ENCODE measurements at places on chromosomes 5 and 9.

GRCh38 chr5:34959323-34959722, 30.0 kb downstream of the DNAJC21 start:
- no peak for DNase-seq

GRCh38 chr9:134214766-134215419, 50.5 kb upstream of the RNU6ATAC start:
- peak; percentile 30 for DNase-seq

GRCh38 chr5:95424016-95424415, 32.9 kb downstream of the FAM81B start:
- no peak for DNase-seq

DNA sequence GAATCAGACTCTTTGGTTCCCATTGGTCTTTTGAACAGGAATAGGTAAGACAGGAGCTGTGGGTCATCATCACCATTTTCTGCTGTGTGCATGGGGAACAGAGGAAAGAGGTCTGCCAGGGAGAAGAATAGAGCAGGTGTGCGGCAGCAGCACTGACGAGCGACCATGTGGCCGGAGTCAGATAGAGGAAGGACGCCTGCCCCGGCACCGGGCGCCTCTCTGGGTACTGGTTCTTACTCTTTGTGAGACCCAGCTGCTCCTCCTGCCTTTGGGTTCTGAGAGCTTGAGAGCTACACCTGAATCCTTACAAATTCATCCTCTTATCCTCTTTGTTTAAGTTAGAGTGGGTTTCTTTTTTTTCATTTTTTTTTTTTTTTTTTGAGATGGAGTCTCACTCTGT, 90.8 kb downstream of the NDFIP1 start:
- DNase-seq: no peak

DNA sequence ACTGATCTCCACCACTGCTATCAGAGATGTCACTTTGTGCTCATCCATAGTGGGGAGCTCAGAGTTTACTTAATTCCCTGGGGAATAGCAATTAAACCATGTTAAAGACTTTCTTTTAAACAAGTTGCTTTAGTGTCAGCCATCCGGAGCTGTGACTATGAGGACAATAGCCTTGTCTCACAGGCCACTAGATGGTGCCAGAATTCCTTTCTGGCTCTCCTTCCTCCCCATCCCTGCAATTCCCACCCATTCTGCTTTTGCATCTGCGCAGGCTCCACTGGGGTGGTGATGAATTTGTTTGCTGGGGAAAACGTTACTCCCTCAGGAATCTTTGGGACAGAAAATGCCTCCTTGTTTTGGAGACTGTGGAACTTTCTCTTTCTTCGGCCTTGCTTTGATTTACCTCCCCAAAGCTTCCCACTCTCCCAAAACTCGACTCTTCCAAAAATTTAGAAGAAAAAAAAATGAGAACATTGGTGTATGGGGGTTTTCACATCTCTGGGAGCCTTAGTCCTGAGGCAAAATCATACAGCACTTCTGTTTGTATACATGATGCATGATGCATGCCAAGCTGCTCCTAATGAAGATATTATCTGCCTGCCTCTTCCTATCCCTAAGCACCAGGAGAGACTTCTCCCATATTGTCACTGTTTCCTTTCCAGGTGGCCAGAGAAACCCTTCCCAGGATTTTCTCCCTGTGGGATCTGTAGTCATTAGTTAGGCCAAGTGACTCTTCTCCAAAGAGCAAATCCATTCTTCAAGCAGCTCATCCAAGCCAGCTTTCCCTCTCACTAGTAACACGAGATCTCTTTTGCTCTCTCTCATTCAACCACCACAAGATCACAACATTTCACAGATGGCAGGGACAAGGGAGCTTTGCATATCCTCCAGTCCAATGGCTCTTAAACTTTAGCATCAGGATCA, 466.1 kb downstream of the TLR4 start:
- peak; percentile 64 for DNase-seq

GRCh38 chr9:114518599-114519022, 13.3 kb upstream of the WHRN start:
- DNase-seq: no peak

GRCh38 chr9:86349271-86349670, 4.9 kb downstream of the TUT7 start:
- DNase-seq: no peak

- DNase-seq: no peak
These were observed 296.5 kb downstream of the ARHGAP26 start for GRCh38 chr5:143066556-143067281.

- no peak for DNase-seq
These were observed 82.9 kb downstream of the TMEM215 start for GRCh38 chr9:32866273-32866672.

DNA sequence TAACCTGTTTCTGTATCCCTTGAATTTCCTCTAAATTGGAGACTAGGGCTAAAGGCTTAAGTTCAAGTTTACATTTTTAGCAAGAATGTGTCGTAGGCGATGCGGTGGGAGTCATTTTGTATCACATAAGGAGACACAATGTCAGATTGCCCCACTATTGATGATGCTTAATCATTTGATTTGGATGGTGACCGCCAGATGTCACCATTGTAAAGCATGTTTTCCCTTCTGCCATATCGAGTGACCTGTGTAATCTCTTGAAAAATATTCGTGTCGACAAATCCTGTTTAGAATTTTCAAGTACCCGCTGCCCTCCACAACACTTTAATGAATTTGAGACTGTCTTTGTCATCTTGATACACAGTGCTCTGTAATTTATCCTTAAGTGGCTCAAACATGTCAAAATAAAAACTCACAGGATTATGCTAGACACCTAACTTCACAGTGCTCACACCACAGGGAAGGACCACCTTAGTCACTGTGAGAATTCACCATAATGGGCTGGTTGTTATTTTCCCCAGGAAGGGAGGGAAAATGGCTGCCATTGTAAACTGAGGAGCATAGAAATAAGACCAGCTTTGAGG, 34.5 kb upstream of the SLC46A2 start:
- no peak for DNase-seq

DNA sequence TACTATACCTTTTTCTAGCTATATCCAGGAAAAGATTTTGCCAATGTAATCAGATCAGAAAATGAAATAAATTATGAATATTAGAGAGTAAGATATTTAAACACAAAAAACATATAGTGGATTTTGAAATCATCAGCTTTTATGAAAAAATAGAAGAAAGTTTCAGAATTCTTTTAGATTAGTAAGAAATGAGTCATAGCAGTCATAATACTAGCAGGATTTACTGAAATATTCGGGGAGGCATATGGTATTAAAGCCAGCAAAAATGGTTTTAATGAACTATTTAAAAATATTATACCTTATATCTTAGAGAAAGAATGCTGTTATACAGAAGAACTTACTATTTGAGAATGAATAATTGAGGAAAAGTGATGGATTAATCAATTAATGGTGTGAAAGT, 303.6 kb upstream of the NUDT12 start:
- DNase-seq: no peak

DNA sequence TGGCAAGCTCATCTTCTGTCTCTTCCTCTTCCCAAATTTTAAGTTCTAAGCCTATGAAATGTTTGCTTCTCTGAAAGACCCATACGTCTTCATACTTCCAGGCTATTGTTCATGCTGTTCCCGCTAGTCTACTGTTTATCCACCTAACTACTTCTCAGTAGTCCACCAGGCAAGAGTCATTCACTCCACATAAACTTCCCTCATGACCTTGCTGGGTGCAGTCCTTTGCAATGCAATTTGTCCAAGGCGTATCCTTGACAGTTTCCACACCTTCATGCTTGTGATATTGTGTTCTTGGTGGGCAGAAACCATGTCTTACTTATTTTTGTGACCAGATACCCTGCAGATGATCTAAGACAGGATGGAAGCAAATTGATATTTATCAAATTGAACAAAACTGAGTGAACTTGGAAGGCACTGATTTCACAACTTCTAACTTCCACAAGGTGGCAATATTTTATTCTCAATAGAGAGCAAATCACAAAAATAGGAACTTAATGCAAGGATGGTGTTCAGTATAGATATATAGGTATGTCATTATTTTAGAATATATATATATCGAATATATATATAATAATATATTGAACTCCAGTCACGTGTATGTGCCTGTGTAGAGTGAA, 30.3 kb downstream of the TYRP1 start:
- DNase-seq: no peak

- peak; percentile 52 for DNase-seq
These were observed 83.2 kb upstream of the IRX4 start for GRCh38 chr5:1965925-1966324.

- DNase-seq: no peak
These were observed 36.9 kb upstream of the CDK20 start for GRCh38 chr9:88011005-88011766.

All from glutamatergic neuron (in vitro differentiated cells).